ENCODE measurements at places on chromosomes 7 and 10.
A peak's percentile ranks its signal among the peaks of the same experiment; 100 is the strongest.

DNA sequence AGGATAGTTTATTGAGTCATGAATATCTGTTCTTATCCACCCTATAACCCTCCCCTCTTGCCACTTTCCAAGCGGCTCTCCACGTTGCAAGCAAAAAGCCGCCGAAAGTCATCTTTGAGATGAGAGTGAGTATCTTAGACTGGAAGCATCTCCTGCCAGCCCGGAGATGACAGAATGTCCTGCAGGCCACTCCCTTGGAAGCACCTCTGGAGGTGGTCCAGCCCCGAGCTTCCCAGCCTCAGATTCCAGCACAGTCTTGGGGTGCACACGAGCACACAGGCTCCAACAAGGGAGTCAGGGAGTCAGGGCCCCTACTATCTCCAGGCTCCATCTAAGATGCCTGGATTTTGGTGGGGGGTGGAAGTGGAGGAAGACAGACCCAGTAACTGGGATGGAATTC, 5.5 kb upstream of the ELN start:
- DNase-seq: no peak

DNA sequence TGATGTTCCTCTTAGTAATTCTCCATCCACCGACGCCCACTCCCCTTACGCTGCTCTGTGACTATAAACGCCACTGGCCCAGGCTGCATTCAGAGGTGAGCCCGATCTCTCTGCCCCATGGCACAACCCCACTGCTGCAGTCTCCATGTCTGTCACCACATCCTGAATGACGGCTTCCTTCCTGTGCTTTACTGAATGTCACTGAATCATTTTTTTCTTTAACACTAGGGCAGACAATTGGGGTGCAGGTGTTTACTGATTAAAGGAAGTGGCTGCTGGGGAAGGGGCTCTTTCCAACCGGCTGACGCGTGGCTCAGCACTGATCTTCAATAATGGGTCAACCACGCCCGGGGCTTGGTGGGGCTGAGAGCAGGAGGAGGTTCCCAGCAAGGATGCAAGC, 208.3 kb downstream of the USP6NL start:
- no peak for DNase-seq

DNA sequence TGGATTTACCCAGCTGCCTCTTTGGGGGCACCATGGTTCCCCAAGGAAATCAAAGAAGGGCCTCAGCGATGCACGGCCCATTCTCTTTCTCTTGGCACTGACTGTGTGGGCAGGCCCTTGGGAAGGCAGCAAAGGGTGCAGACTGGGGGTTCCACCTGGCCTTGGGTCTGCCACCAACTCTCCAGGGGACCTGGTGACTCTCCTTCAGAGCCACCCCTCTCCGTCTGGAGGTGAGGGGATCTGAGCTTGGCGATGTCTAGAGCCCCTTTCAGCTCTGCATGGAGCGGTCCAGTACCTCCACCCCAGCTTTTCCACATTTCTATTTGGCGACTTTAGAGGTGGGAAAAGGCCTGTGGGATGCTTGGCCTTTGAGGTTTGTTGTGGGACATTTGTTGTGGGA, 69.1 kb downstream of the C10orf120 start:
- no peak for DNase-seq

DNA sequence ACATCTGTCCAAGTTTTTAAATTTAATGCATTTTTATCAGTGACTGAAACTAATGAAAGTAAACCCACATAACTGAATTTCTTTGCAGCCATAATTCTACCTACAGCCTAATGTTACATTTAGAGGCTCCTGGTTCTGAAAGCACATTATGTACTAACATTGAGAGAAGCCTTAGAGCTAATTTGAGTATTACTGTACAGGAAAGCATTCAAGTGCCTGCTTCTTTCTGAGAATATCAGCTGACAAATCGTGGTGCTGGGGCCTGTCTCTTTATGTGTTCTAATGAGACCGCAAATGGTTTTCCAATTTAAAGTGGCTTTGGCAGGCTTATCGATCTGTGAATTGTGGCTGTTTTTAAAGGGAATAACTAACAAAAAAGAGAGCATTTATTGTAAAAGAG, 32.3 kb upstream of the DGKB start:
- no peak for DNase-seq

DNA sequence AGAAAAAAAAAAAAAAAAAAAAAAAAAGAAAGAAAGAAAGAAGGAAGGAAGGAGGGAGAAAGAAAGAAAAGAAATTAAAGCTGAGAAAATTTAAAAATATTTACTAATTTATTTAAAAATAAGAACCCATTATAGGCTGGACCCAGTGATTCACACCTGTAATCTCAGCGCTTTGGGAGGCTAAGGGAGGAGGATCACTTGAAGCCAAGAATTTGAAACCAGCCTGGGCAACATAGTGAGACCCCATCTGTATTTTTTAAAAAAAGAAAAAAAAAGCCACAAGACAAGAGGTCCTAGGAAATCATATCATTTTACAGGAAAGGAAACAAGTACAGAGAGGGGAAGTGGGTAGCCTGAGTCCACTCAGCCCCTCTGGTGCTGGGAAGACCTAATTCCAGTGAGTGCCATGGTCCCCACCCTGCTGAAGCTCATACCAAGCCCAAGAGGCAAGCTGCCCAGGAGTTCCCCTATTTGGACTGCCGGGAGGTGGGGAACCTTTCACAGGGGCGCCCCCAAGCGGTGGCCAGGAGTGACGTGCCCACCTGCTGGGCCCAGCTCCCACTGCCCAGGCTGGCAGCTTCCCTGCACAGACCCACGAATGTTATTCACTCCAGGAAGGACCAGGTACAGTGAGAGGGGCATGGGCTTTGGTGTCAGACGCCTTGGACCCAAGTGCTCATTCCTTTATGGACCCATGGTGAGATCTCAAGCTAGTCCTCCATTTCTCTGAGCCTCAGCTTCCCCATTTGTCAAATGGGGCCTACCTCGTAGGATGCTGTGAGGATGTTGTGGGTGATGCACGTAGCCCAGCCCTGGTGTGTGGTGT, 133.6 kb downstream of the ZMIZ1 start:
- DNase-seq: peak; percentile 89

GRCh38 chr7:87561102-87561501, 39.6 kb downstream of the ABCB1 start:
- DNase-seq: no peak
